CD8-positive, alpha-beta memory T cell (primary cell): ENCODE measurements at places on chromosomes 7 and 10. TPM values are rescaled to one million over a fixed set of nuclear protein-coding genes. Genes with fewer than 3 reads are reported as not detected.

Gene TMEM229A
- not detected for total RNA-seq

Gene UPP1
- 93.1 TPM for total RNA-seq

DNA sequence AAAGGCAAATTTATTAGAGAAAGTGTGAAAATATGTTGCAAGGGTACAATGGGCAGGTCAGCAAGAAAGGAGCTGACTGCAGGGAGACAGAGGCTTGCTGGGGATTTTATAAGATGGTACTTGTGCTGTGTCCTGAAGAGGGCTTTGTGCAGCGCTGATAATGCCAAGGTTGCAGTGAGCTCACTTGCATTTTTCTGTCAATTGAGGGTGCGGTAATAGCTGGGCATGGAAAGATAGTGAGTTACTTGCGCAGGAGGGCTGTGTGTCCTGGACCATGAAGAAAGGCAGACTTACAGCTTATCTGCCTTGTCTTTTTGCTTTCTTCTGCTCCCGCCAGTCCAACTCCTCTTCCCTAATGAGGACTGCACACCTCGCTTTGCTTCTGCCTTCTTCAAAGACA, 12.5 kb downstream of the CDC123 start:
- H3K27me3 ChIP-seq = no peaks in the 10 kb centered on the region

Gene C7orf57
- total RNA-seq = 0.66 TPM

GRCh38 chr10:108905171-108905570, 1018.1 kb downstream of the XPNPEP1 start:
- no peaks in the 10 kb centered on the region for H3K36me3 ChIP-seq
- H3K27me3 ChIP-seq = no peaks in the 10 kb centered on the region
- no peak overlapping the region for H3K27ac ChIP-seq
- DNase-seq = no peak
